ENCODE measurements at places on chromosomes 6 and 20.

DNA sequence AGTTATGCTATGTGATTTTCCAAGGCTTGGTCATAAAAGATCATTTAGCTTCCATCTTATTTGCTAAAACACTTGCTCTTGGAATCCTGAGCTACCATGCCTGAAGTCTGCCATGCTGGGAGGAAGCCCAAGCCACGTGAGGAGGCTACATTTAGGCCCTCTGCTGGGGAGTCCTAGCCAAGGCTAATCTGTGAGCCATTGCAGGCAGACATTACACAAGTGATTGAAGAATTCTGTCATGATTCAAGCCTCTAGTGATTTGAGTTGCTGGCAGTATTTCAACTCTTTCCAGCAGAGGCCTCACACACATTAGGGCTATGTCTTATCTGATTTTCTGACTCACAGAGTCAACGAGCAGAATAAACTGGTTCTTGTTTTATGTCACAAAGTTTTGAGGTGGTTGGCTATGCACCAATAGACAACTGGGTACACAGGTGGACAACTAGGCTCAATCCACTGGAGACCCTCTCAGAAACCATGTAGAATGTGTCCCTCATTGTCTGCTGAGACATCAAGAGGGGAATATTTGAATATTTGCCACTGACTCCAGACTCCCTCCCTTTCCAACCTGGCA is 227.2 kb upstream of the SULF2 start:
- no peak for DNase-seq

GRCh38 chr6:30463242-30463641 is 26.1 kb upstream of the HLA-E start:
- no peak for DNase-seq

DNA sequence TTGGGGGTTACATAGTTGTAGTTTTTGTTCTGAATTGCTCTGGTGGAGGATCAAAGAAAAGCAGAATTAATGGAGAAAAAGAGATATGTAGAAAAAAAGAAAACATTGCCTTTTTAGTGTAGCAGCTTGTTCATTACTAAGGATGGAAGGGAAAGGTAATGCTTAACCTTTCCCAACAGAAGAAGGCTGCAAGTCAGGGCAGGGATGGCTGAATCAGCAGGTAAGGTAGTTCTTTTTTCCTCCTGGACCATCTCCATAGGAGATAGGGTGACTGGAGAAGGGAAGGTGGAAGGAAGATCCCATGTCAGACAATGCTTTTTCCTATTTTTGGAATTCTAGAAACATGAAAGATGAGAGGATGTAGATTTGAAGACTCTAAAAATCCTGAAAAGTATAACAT is 79.4 kb upstream of the SUPT3H start:
- DNase-seq, result no peak

- no peak for DNase-seq
These were observed 364.3 kb upstream of the HSF2 start for GRCh38 chr6:122035173-122035572.

GRCh38 chr20:62042025-62042820 is 23.5 kb downstream of the TAF4 start:
- DNase-seq, result no peak

DNA sequence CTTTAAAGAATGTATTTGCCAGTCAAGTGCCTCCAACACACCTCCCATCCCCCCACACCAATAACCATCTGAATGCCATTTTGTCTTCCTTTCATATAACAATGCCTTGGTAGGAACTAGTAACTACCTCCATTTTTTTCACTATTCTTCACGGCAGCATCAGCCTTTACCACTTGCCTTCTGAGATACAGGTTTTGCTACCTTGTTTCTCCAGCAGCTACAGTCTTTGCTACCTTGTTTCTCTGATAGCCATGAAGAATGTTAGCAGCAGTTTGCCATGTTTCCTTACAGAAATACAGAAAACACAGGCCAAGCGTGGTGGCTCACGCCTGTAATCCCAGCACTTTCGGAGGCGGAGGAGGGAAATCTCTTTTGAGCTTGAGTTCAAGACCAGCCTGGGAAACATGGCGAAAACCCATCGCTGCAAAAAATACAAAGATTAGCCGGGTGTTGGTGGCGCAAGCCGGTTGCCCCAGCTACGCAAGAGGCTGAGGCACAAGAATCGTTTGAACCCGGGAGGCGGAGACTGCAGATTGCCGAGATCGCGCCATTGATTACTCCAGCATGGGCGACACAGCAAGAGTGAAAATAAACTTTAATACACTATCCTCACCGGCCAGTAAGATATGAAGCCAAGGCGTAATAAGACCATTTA is 100.9 kb downstream of the HFE start:
- no peak for DNase-seq

- DNase-seq, result no peak
These were observed 38.6 kb downstream of the NKX2-4 start for GRCh38 chr20:21358737-21359136.

DNA sequence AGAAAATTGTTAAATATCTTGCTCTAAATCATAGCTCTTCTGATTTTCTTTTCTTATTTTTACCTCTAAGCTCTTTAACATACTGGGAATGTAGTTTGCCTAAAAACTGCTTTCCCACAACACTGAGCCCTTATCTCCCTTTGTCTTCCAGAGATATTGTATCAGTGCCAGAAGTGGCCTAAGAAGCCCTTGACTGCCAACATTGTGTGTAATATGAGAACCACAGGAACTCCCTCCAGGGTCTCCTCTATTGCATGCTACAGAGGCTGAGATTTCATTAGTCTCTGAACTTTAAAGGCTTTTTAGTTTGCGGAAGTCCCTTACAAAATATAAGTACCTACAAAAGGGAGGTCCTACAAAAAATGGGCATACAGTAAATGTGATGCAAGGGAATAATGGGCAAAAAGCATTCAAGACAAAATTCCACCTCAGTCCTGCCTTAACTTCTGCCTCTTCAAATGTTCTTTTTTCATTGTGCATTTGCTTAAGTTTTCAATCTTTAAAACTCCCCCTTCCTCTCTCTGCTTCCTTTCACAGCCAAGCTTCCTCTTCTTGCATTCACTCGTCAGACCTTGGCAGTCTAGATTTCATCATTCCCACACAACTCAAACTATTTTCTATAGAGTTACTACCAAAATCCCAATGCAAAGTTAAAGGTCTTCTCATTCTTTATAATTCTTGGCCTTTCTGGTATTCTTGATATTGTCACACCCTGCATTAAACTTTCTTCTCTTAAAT is 76.5 kb downstream of the ADGRG6 start:
- DNase-seq, result no peak

GRCh38 chr6:15604843-15605242 is 58.0 kb downstream of the DTNBP1 start:
- no peak for DNase-seq

- no peak for DNase-seq
These were observed 11.0 kb downstream of the KIF16B start for GRCh38 chr20:16562259-16562658.

DNA sequence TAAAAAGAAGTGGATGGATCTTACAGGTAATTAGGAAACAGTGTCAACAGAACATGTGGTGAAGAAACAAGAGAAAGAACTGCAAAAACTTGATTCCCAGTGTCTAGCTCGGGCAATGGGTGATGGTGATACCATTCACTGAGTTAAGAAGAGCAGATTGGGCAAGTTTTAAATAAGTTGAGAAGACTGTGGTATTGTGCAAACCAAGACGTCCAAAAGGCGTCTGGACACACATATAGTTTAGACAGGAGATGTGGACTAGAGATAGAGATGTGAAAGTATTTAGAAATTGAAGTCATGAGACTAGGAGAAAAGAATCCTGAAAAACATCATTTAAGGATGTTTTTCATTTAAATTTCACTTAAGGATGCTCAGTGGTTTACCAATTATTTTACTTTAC is 53.9 kb downstream of the CDK19 start:
- no peak for DNase-seq

GRCh38 chr20:33653218-33653899 is 8.8 kb upstream of the C20orf144 start:
- DNase-seq, result peak; percentile 14

DNA sequence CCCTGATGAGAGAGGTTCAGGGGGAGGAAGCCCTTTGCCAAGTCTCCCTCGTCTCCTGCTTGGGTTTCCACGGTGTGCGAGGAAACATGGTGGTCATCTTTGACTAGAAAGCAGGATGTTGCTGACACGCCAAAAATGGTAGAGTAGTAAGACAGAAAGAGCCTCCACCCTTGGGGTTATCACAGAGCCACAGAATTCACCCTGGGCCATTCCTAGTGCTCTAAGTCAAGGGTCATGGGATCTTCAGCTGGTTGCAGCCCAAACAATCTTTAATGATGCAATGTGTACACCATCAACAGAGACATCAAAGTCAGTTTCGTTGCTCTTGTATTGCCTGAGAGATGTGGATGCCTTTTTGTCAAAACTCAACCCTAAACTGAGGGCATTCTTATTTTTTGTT is 201.9 kb downstream of the LY86 start:
- DNase-seq, result no peak

DNA sequence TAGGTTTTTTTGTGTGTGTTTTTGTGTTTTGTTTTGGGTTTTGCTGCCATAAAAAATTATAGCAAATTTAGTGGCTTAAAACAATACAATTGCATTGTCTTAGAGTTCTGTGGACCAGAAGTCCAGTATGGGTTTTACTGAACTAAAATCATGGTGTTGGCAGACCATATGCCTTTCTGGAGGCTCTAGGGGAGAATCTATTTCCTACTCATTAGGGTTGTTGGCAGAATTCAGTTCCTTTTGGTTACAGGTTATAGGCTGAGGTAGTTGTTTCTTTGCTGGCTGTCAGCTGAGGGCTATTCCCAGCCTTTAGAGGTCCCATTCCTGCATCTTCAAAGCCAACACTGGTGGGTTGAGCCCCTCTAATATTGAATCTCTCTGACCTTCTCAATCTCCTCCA is 181.3 kb downstream of the IBTK start:
- no peak for DNase-seq

DNA sequence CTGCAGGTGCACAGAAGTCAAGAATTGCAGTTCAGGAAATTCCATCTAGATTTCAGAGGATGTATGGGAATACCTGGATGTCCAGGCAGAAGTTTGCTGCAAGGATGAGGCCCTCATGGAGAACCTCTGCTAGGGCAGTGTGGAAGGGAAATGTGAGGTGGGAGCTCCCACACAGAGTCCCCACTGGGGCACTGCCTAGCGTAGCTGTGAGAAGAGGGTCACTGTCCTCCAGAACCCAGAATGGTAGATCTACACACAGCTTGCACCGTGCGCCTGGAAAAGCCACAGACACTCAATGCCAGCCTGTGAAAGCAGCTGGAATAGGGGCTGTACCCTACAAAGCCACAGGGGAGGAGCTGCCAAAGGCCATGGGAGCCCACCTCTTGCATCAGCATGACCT is 681.4 kb downstream of the EPHA7 start:
- no peak for DNase-seq

- no peak for DNase-seq
These were observed 13.9 kb upstream of the KLHL31 start for GRCh38 chr6:53679446-53679933.

- DNase-seq, result no peak
These were observed 801 bp upstream of the PPARD start for GRCh38 chr6:35341557-35341956.

DNA sequence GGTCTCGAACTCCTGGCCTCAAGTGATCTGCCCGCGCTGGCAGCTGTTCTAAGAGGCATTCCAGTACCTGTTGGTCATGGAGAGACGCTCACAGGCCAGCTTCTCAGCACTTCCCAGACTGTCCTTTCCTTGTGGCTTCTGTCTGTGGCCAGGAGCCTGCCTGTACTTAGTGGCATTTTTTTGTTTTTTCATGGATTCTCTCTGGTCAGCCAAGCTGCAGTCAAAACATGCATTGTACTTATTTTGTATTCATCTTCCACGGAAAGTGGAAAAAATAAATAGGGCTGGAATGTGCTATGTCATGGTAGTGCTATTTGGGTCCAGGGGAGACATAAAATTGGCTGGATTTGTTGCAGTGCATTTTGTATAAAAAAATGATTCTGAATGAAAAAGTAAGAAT is 29.1 kb downstream of the ZDHHC14 start:
- DNase-seq, result no peak

DNA sequence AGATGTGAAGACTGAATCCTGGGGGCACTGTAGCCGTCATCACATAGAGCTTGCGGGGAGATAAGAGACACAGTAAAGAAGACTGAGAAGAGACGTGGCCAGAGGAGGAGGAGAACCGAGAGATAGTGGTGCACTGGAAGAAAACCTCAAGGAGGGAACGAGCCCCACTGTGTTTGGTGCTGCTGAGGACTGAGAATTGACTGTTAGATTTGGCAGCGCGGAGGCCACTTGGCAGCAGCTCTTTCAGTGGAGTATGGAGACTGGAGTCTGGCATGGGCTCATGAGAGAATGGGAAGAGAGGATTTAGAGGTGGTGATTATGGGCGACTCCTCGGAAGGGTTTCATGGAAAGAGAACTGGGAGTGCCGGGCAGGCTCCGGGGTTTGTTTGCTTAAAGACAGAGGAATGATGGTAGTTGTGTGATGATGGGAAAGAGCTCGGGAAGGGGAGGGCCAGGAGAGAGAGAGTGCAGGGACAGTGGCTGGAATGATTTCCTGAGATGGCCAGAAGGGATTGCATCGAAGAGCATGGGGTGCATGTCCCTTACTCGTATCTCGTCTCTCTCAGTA is 18.0 kb downstream of the CDYL start:
- DNase-seq, result no peak

GRCh38 chr6:108728826-108729225 is 119.4 kb upstream of the ARMC2 start:
- no peak for DNase-seq

DNA sequence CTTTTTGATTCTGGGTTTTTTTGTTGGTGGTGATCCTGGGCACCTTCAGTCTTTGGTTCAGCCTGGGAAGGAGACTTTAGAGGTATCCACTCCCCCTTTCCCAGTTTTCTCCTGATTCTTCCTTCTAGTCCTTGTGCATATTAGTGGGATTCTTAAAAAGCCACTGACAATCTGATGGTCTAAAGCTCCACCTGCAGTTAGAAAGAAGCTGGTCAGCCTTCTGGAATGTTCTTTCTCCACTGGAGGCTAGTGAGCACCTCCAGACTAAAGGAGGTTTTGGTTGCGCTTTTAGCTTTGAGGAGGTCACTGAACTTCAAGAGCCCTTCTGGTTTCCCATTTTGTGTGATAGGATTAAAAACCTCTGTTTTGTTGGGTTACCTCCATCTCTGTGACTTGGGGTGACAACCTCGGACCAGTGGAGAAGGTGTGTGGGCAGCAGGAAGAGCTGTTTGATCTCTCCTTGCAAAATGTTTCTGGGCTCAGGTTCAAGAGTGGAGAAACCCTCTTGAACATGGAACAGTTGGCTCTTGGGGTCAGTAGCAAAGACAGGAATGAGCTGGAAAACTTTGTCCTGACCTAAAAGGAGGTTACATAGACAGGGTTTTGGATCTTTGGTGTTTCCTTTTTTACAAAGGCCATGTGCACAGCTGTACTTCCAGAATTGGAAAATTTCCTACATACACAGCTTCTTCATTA is 29.0 kb downstream of the JARID2 start:
- DNase-seq, result no peak

Data from activated T-cell treated with anti-CD3 and anti-CD28 coated beads for 24 hours (primary cell).